ENCODE measurements at places on chromosomes 2 and 18. TPM values are rescaled to one million over a fixed set of nuclear protein-coding genes. Genes with fewer than 3 reads are reported as not detected.

The REG3A gene
- total RNA-seq, result not detected

The CNNM3 gene
- 5.1 TPM for total RNA-seq

The SLC8A1 gene
- 0.34 TPM for total RNA-seq

The LIMS1 gene
- total RNA-seq, result 89.7 TPM

The AGXT gene
- total RNA-seq, result not detected

The TUBA3E gene
- not detected for total RNA-seq

The FAM124B gene
- 22.1 TPM for total RNA-seq

The STAM2 gene
- total RNA-seq, result 20.3 TPM

The RGPD4 gene
- not detected for total RNA-seq
